Liver (tissue), 10 donors: ENCODE measurements at places on chromosomes 16 and 17.

DNA sequence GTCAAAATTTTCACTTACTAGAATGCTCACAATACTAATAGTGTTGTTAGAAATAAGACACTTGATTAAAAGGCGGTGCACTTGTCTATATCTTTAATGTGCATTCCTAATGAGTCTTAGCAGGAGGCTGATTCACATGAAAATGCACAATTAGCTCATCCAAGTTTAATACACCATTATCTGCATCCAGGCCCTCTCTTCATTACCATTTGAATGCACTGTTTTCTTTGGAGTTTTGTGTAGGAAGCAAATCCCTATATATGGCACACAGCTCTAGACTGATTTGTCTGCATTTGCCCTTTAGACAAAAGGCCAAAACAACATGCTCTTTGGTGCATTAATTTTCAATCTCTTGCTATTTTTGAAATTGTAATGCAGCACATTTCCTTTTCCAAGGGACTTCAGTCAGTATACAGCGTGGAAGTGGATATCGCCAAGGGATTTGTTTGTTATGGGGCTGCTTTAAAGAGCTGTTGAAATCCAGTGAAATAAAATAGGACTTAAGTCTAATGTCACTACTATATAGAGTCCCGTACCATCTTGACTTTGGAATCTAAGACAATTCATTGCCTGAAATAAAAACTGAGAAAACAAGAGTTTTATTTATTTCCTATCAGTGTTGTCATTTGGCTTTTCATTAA, 257.6 kb upstream of the CPHXL start:
- no peak for DNase-seq

DNA sequence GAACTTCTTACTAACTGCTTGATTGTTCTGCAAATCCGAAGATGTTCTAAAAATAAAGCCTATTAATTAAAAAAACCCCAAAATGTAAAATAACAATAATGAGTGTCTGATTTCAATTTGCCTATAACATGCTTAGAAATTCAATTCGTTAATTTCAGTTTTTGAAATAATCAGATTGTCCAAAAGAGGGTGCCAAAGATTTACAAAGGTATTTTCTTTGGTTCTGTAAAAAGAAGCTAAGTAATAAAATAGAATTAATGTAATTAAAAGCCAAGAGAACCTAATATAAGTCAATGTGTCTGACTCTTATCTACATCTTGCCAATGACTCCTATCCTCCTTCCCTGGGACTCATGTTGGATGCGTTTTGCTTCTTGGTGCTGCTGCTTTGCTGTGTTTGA, 75.0 kb upstream of the CPHXL start:
- DNase-seq: no peak

DNA sequence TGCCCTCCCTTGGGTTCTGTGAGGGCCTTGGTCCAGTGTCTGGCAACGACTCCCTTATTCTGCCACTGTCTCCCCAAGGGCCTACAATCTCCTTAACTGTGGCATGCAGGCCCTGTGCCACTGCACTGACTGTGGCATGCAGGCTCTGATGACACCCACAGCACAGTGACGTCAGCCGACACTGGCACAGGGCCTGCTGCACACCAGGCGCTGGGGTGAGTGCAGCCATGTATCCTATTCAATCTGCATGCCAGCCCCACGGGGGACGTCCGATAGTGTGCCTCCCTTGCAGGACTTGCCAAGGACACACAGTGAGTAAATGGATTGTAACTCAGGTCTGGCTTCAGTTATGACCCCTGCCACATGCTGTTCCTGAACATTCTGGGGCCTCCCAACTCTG, 39.8 kb upstream of the RASD1 start:
- DNase-seq: no peak

DNA sequence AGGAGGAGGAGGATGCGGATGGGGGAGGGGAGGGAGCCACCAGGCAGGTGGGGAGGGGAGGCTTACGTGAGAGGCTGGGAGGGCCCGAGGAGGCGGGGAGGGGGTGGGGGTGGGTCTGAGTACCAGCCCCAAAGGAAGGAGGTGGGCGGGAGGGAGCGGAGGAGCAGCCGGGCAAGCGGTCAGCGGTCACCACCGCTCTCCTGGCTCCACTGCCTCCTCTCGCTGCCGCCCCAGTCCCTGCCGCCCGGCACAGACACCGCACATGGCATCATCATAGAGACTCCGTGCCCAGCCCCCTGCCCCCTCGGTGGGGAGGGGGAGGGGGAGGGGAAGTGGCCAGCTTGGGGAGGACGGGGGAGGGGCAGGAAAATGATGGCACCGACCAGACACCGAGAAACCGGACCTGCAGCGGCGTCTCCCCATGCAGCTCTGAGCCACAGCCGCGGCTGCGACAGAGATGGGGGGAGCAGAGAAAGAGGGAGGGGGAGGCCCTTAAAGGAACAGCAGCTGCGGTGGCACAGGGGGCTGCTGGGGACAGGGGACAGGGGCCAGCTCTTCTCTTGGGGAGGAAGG, at the start of gene TLCD3B:
TSS of gene TLCD3B (minus strand) at position 431 of the 573 bp plus-strand sequence. CDS start 744 bp downstream, outside the sequence.
- no peak for DNase-seq

DNA sequence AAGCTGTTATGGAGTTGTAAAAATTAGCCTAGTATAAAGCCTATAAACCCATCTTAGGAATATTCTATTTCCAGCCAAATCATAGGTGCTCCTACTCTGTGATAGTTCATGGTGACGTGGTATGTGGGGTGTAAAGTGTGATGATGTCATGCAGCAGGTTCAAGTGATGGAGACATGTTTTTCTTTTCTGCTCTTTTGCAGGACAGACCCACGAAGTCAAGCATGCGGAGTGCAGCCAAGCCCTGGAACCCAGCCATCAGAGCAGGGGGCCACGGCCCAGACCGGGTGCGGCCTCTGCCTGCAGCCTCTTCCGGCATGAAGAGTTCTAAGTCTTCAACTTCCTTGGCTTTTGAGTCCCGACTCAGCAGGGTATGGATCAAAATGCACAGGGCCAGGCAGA, 87.3 kb downstream of the SPECC1 start:
- DNase-seq: no peak

DNA sequence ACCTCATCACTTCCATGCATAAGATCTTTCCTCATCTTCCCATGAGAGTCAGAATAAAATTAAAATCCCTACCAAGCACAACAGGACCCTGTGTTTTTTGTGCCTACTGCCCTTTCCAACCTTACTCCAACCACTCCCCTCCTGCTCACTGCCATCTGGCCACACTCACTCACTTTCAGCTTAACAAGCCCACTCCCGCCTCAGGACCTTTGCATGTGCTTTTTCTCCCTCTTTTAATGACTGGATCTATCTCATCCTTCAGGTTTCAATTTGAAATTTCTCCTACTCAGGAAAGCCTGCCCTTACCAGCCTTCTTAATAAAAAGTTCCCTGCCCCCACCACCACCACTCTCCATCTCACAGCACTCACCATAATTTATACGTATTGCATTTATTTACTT, 14.7 kb downstream of the C17orf67 start:
- DNase-seq: no peak

DNA sequence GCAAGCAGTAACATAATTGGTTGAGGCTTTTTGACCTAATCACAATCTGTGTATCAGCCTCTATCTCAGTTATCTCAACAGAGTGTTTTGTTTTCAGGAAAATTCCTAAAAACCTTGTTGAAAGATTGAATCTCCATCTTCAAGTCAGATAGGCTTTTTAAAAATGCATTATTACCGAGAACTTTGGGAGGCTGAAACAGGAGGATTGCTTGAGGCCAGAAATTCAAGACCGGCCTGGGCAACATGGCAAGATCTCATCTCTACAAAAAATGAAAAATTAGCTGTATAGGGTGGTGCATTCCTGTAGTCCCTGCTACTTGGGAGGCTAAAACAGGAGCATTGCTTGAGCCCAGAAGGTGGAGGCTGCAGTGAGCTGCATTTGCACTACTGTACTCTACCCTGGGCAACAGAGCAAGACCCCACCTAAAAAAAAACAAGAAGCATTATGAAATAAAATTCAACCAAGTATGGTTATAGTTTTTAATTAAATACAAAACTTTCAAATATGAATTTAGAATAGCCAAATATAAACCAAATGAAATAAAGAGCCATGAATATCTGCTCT, 68.4 kb downstream of the VMP1 start:
- no peak for DNase-seq

GRCh38 chr16:964356-965035, 6.3 kb downstream of the LMF1 start:
- DNase-seq: no peak

DNA sequence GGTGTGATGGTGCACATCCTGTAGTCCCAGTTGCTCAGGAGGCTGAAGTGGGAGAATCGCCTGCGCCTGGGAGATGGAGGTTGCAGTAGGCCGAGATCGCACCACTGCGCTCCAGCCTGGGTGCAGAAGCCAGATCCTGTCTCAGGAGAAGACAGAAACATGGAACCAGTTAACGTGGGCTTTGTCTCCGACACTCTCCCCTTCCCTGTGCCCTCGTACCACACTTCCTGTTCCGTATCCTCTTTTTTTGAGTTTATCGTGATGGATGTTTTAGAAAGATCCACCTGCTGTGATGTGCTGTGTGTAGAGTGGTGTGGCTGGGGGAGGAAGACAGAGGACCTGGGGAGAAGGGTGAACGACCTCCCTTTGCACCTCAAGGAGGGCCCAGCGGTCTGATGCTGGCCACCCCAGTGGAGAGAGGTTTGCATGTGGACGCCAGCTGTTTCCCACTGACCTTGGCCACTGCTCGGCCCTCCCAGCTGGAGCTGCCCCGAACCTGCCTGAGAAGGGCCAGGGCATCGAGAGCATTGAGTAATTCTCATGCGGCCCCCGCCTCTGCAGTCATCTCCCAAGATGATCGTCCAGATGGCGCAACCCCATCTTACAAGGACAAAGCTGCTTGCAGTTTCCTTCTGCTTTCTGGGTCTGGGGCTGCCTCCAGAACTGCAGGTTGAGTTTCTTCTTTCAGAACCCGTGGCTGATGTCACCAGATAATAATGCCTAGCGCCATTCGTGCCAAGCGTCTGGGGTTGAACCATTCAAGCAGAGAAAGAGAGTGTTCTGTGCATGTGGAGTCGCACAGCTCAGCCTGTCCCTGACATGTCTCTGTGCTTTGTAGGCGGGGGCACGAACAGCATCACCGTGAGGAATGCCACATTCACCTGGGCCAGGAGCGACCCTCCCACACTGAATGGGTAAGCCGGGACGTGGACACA, 126.3 kb downstream of the ABCC1 start:
- DNase-seq: no peak

DNA sequence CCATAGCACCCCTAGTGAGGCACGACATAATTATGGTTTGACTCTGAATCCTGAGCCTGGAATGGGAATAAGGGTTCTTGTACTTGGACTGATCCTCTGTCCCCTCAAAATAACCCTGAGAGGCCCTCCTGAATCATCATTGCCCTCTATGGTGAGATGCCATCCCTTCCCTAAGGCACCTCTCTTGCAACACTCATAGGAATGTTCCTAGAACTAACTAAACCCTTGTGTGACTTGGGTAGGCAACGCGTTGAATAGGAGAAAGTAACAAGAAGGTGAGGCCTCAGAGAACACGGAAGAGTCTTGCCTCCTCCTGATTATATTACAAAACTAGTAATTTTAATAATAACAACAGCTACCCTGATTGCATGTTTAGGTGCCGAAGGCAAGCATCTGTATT, 189.1 kb upstream of the ANKFN1 start:
- no peak for DNase-seq

DNA sequence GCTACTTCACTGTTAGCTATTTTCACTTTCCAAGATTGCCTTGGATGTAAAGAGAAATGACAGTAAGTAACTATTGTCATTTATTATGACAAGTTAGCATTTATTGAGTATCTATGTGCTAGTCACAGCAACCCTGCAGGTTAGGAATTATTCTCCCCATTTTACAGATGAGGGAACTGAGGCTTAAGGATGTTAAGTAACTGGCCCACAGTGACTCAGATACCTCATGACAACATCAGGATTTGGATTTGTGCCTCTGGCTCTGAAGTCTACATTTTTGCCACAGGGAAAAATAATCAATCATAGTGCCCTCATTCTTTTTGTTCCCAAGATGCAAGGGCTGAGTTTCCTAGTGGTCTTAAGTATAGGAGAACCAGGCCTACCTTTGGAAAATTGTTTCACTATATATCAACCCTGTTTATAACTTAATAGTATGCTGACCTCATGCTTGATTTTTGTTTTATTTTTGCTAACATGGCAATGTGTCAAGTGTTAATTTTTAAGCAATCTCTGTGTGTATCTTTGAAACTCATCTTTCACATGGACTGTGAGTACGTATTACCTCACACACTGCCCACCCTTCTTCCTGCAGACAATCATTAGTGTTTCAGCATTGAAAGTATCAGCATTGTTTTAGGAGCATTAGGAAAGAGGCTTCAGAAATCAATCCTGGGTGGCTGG, 105.0 kb downstream of the TANGO6 start:
- no peak for DNase-seq

DNA sequence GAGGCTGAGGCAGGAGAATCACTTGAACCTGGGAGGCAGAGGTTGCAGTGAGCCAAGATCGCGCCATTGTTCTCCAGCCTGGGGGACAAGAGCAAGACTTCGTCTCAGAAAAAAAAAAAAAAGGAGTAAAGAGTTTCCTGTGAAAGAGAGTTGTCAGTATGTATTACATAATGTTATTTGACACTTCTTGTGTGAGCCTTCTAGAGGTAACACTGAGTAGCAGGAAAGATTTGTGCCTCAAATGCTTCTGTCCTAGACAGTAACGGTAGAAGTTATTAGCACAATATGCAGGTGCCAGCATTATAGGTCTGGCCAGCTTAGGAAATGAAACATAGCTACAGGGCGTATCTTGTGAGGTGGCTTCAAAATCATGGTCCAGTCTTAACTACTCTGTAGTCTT, 6.2 kb downstream of the RPS6KB1 start:
- no peak for DNase-seq

GRCh38 chr17:78716814-78717393, 65.2 kb downstream of the CYTH1 start:
- no peak for DNase-seq

- DNase-seq: no peak
Measured at GRCh38 chr17:65235284-65235683, 98.1 kb downstream of the RGS9 start.

- DNase-seq: no peak
Measured at GRCh38 chr17:74759243-74759801, 10.9 kb downstream of the NHERF1 start.

- no peak for DNase-seq
Measured at GRCh38 chr17:57027852-57028251, 49.9 kb downstream of the SCPEP1 start.
